ENCODE measurements at places on chromosomes 4 and X.

GRCh38 chr4:77127215-77127614, 29.8 kb upstream of the CCNG2 start:
- DNase-seq: no peak

GRCh38 chr4:170853422-170854021, 763.8 kb upstream of the AADAT start:
- peak; percentile 71 for DNase-seq

GRCh38 chr4:54063737-54064316, 578 bp downstream of the CHIC2 start:
- DNase-seq: peak; percentile 36

DNA sequence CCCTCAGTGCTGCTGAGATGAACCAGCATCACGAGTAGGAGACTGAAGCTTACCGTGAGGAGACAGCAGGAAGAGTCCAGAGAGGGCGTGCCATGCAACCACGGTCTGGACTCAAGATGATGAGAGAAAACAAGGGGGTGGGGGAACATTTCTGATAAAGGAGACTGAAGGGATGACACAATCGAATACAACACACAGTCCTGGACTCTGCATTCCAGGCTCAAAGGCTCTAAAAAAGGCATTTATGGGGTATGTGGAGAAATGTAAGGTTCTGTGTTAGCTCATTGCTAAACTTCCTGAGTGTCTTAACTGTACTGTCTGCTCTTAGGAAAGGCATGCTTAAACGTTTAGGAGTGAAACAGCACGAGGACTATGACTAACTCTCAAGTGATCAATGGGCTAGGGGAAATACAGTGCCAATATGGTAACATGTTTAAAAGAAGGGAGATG, 20.6 kb upstream of the IRAK1 start:
- DNase-seq: no peak

GRCh38 chrX:6299724-6300123, 71.1 kb upstream of the NLGN4X start:
- DNase-seq: no peak

- DNase-seq: no peak
Observed at GRCh38 chr4:24794051-24794450, 1.3 kb upstream of the SOD3 start.

GRCh38 chr4:134727696-134728095, 526.1 kb upstream of the PABPC4L start:
- no peak for DNase-seq

DNA sequence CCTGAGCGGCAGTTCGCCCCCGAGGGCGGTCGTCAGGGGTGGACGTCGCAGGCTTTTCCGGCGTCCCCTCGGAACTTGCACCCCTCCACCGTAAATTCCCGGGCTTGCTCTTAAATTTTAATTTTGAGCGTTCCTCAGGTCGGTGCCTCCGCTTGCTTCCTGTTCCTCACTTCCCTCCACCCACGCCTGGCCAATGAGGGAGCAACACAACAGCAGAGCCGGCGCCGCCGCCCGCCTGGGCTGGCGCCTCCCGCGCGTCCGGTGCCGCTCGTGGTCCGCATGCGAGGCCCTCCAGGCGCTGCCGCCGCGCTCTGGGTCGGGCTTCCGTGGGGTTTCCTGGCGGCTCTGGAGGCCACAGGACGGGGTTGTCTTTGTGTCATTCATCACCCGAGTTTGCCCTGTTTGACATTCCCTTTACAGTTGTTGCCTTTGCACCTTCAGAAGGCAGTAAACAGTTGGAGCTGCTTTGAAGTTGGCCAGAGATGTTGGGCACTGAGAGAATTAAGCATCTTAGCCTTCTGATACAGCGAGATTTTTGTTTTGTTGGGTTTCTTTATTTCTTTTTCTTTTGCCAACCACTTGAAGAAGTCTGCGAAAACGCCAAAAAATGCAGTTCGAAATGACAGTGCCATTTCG, 692 bp downstream of the SPCS3 start:
- DNase-seq: peak; percentile 66

GRCh38 chr4:187413564-187414358, 581.8 kb upstream of the ZFP42 start:
- DNase-seq: no peak

DNA sequence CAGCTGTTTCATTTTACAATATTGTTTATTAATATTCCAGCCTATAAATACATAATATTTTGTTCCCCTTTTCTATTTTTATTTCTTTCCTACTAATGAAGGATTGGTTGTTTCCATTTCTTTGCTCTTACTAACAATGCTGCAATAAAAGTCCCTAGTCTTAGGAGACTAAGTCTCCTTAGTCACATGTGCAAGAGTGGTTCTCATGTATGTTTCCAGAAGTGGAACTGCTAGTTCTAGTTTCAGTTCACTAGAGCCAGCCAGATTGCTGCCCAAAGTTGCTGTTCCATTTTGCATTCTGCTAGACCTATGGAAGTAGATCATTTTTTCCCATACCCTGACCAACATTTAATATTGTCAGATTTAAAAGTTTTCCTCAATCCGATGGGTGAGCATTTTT, 44.3 kb downstream of the CNGA1 start:
- no peak for DNase-seq

- DNase-seq: no peak
Observed at GRCh38 chrX:85963736-85964135, 83.6 kb downstream of the CHM start.

DNA sequence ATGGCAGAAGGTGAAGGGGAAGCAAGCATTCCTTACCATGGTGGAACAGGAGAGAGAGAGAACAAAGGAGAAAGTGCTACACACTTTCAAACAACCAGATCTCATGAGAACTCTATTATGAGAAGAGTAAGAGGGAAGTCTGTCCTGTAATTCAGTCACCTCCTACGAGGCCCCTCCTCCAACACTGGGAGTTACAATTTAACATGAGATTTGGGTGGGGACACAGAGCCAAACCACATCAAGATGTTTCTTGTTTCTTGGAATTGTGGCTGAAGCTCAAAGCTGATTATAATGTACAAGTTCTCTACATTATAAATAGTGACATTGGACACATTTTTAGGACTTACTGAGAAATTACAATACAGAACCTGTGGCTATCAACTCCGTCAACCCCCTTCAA, 29.5 kb upstream of the TAPT1 start:
- no peak for DNase-seq

DNA sequence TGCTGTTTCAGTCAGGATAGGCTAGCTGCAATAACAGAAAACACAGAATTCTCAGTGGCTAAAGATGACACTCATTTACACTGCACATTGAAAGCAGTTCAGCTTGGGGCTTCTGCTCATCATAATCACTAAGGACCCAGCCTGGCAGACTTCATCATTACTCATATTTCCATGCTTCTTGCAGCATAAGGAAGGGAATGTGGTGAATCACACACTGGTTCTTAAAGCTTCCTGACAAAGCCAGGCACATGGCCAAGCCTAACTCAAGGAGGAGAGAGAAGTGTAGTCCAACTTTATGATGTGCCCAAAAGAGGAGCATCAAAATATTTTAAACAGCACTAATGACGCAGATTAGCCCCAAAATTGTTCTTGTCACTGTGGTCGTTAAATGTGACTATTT, 186.5 kb downstream of the BANK1 start:
- DNase-seq: no peak

- no peak for DNase-seq
Observed at GRCh38 chrX:152958047-152958446, 35.9 kb downstream of the PNMA5 start.

- no peak for DNase-seq
Observed at GRCh38 chr4:83362492-83363329, 28.1 kb upstream of the HPSE start.

DNA sequence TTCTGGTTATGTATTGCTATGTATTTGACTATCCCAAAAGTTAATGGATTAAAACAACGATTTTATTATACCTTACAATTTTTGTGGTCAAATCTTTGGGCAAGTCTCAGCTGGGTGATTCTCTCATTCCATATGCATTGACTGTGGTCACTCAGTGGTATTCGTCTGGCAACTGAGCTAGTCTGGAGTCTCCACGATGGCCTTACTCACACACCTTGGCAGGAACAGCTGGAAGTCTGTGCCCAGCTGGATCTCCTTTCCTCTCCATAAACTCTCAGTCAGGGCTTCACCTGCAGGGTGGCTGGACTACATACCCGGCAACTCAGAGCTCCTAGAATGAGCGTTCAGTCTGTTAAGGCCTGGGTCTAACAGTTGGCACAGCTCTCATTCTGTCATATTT, 141.1 kb upstream of the WDFY3 start:
- no peak for DNase-seq

DNA sequence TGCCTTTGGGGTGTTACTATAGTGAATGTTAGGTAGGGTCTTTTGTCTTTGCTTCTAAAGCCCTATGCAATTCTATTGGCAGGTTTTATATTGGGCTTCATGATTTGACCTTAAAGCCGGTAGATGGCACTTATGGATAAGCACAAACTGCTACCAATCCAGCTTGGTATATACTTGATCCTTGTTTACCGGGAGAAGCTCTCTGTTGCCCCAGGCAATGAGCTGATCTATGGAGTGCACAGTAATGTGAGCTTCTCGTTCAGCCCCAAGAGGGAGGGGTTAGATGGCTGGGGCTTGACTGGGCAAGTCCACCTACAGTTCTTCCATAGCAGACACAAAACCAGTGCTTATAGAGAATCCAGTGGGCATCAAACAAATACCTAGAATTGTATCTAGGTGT, 287.2 kb upstream of the CT83 start:
- no peak for DNase-seq

DNA sequence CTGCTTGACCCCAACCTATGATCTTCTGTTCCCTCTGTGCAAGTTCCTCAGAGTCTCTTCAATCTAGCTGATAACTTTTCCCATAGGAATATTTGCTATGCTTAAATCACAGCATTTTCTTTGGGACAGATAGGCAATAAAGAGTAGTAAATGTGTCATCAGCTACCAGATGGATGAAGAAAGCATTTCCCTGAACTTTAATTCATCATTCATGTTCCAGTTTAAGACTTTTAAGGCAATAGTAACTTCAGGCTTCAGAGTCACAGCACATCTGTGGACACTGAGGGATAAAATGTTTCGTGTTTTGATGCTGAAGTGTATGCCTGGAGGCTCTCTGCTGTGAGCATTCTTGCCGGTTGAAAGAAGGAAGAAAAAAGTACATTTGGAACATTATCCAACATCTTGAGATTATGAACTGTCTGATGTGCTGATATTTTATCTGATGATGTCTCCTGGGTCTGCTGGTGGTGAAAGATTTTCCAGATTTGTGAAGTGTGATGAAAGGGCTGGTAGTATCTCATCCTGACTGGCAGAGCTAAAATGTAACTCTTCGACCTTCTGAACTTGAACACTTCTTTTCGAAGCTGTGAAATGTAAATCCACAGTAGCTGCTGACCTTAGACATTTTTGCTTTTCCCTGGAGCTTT, 133.7 kb downstream of the DCLK2 start:
- no peak for DNase-seq

DNA sequence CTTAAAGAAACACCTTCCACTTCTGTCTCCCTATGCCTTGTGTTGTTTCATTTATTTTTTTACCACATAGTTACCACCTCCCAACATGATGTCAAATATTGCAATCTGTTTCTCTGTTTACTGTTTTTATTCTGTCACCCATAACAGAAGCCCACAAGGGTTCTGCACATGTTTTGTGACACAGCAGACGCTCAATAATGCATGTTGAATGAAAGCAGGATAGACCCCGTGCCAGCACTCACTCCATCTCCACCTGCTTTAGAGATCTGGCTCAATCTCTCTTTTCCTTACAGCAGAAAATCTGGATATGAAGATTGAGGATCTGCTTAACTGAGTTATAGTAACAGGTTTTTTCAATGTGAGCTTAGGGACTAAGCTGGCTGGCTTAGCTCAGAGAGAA, 116.8 kb upstream of the NUDT10 start:
- no peak for DNase-seq

DNA sequence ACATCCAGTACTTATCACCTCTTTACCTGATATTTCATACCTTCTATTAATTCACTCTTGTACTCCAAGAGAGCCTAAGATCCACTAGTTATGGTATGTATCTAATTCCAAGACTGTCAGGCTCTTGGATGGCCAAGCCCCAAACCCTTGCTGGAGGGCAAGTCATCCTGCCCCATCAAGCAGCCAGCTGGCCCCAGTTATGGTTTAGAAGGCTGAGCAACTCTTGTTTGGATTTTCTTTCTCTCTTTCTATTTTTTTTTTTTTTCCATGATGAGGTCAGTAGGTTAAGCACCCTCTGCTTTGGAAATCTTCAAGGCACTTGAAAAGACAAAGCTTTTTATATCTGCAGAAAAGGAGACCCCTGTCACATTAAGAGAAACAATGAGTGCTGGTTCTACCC, 10.9 kb upstream of the FGF16 start:
- no peak for DNase-seq
